ENCODE measurements at places on chromosomes 12 and 14. TPM values are rescaled to one million over a fixed set of nuclear protein-coding genes. Genes with fewer than 3 reads are reported as not detected.

Gene LHX5
- total RNA-seq = not detected

Gene ANKS1B
- total RNA-seq = 5.8 TPM

Gene CCDC196
- not detected for total RNA-seq

Gene A2M
- total RNA-seq = 178 TPM

Gene NIN
- total RNA-seq = 23.7 TPM

Gene VAMP1
- total RNA-seq = 9.6 TPM

Gene SRRM4
- total RNA-seq = not detected

DNA sequence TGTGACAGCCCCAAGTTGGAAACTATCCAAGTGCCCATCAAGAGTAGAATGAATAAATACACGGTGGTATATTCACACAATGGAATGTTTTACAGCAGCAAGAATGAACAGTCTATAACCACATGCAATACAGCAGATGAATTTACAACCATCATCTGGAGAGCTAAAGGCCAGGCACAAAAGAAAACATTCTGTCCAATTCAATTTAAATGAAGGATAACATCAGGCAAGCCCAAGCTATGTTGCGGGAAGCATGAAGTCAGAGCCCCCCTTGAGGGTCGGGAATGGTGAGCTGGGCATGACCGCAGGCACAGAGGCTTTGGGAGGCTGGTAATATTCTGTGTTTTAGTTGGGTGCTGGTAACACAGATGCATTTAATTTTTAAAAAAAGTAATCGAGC, 76.0 kb downstream of the SYNE3 start:
- DNase-seq = no peak

GRCh38 chr12:77559400-77560074, 271.2 kb upstream of the NAV3 start:
- no peak for DNase-seq

GRCh38 chr12:105090361-105090760, 6.1 kb upstream of the ALDH1L2 start:
- no peak for DNase-seq

DNA sequence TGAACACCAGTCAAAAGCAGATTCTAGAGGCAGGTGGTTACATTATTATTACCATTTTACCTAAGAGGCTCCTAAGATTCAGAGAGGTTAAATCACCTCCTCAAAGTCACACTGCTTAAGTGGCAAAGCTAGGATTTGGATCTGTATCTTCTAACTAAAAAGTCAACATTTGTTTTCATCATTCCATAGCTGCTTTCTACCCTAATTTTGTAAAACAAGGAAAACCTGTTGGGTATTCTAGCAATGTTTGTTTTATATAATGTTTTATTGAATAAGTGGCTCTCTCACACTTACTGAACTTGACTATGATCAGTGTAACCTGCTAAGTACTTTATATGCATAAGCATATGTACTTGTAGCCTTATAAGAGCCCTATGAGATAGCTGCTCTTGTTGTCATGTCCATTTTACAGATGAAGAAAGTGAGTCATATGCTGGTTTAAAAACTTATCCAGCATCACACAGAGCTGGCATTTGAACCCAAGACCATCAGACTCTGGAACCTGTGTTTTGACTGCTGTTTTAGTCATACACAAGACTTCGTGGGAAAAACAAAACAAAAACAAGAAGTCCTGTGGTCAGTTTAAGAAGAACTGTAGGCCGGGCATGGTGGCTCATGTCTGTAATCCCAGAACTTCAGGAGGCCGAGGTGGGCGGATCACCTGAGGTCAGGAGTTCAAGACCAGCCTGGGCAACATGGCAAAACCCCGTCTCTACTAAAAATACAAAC, 31.7 kb upstream of the EVL start:
- no peak for DNase-seq

- no peak for DNase-seq
These were observed 4.6 kb upstream of the VTI1B start for GRCh38 chr14:67679006-67679405.

- no peak for DNase-seq
These were observed 151.8 kb upstream of the BTG1 start for GRCh38 chr12:92297405-92297804.

GRCh38 chr14:84975241-84975902, 554.6 kb upstream of the FLRT2 start:
- no peak for DNase-seq

DNA sequence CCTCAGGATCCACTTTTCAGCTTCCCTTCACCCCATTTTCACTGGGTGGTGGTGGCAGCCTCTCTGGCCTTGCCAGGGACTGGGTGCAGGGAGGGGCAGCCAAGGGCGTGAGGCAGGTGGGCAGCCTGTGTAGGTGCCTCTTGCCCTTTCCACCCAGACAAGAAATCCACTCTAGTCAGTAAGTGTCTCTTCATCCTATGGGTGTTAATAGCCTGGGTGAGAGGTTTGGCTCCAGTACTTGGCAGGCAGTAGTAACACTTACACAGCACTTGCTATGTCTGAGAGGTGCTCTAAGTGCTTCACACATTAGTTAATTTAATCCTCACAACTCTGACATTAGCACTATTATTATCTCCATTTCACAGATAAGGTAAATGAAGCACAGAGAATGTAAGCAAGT, 171.9 kb downstream of the EMP1 start:
- no peak for DNase-seq

DNA sequence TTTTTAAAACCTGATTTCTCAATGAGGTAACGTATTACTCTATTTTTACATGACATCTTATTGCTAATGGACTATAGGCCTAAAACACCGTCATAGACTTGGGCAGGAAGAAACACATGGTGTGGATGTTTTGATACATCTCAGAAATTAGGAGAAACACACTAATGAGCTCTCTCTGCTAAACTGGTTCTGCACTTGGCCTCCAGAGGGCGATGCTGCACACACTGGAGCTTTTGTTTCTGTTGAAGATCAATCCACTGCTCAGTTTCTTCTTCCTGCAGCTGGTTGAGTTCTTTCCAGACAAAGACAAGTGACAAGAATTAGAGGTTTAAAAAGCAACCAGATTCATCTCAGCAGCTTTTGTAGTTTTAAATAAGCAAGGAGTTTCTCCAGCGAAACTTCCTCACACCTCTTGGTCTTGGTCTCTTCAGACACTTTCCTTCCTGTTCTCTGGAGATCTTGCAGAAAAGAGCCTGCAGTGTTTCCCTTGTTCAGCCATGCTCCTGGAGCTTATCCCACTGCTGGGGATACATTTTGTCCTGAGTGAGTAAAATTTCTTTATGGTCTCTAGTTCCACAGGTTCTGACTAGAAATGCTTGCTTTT, 178.5 kb upstream of the OR4E1 start:
- DNase-seq = no peak

DNA sequence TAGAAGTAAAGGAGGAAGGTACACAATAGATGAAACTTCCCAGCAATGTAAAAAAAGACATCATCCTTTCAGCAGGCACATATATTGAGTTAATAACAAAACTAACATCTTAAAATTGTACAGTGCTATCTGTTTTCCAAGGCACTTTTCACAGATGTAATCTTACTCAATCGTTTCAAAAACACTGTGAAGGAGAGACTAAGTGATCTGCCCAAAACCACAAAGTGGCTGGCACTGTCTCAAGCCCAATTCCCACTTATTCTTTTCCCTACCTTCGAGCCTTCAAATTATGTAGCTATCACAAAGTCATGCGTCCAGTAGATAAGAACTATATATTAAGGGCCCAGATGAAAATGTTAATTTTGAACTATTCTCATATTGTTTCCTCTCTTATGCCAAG, 193.6 kb upstream of the RASSF8 start:
- DNase-seq = no peak

- no peak for DNase-seq
These were observed 471.8 kb downstream of the TMEM117 start for GRCh38 chr12:44307506-44308168.

DNA sequence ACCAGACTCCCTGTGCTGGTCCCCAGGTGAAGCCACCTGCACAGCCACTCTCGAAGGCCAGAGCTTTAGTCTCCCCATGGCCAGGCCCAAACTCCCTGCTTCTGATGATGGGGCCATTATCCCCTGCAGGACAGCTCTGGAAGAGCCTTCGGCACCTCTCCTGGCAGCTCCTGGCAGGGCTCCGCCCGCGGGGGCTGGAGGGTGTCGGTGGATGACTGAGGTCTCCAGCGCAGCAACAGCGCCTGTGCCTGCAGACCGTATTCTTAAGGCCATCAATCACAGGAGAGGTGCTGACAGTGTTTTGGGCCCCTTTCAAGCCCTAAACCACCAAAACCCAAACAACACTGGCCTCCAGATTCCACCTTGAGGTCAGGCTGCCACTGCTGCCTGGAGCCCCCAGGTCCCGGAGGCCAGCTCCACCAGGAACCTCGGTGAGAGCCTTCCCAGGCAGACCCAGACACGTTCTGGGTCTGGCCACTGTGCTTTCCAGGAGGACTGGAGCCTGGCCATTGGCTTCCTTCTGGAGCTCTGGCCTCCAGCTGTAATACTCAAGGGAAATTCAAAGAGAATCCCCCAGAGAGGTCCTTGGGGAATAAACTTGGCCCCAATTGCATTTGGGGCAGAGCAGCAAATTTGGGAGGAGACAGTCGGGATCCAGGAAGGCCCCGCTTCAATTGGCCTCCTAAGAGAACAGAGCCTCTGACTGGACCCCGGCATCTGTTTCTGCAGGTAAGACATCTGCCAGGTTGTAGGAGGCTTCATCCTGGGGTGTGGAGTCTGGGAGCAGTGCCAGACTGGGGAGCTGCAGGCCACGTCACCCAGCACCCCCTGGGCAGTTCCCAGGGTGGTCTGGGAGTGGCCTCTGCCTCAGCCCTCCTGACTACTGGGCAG, 210.6 kb upstream of the RTL1 start:
- peak; percentile 9 for DNase-seq

- DNase-seq = no peak
These were observed 24.5 kb downstream of the PRKAB1 start for GRCh38 chr12:119692410-119692809.
